ENCODE measurements at places on chromosomes 12 and 14.

DNA sequence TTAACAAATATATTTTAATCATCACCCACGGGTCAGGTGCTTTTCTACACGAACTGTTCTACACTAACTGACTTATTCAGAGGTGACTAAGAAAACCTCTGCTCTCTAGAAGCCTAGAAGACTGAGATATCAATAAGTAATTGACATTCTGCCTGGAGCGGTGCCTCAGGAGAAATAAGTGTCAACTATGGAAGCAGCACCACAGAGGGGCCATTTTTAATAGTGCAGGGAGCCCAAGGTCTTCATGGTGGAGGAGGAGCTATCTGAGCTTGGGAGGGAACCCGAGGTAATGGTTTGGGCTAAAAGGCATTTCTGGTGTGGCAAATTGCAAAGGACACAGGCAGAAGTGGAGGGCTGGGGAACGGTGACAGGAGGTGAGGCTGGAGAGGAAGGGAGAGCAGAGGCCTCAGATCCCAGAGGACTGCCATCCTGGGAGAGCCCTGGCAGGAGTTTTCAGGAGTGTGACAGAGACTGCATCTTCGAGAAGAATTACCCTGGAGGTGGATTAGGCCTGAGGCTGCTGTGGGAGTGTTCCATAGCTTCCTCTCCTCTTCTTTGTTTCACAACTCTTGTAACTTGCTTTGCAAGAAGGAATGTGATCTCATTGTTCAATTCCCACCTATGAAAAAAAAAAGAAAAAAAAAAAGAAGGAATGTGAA is 123.1 kb downstream of the NPAS3 start:
- no peak for DNase-seq

- no peak for DNase-seq
Measured at GRCh38 chr14:67485501-67486095, 2.9 kb downstream of the TMEM229B start.

- no peak for DNase-seq
Measured at GRCh38 chr12:49882248-49882850, 21.4 kb downstream of the FAIM2 start.

DNA sequence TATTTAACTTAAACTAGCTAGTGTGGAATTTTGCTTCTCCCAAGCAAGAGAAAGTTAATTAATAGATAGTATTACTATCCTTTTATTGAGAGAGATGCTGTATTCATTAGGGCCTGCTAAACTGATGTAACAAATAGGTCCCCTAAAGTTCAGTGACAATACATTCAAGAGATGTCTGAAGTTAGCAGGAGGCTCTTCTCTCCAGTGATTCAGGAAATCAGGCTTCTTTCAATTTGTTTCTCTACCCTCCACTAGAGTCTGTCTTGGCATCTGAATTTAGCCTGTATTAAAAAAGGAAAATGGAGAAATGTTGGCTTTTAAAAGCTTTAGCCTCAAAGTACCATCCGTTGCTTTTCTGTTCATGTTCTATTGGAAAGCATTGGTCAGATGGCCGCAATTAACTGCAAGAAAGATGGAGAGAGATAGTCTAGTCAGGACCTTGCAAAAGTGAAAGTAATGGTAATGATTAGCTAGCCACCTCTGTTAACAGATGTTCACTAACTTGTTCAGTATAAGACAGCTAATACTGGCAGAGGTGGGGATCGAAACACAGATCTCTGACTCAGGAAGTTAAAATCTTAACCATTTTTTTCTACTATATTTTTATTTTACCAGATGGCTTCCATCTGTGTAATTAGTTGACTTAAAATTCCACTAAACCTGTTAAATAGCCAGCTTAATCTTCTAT is 786.8 kb downstream of the TMTC2 start:
- no peak for DNase-seq

DNA sequence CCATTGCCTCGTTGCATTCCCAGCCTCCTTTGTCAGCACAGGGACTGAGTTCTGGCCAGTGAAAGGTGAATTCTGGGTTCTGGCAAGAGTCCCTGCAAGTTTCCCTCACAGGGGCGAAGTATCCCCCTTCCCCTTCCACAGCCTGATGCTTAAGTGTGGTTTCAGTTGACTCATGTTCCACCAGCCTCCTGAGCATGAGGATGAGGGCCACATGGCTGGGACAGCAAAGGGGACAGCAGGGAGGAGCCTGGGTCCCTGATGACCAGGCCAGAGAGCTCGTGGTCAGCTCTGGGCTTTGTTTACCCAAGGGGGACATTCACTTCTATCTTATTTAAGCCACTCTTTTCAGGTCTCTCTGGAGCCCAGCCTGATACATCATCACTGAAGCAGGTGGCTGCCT is 36.5 kb downstream of the CACNA2D4 start:
- DNase-seq = no peak

DNA sequence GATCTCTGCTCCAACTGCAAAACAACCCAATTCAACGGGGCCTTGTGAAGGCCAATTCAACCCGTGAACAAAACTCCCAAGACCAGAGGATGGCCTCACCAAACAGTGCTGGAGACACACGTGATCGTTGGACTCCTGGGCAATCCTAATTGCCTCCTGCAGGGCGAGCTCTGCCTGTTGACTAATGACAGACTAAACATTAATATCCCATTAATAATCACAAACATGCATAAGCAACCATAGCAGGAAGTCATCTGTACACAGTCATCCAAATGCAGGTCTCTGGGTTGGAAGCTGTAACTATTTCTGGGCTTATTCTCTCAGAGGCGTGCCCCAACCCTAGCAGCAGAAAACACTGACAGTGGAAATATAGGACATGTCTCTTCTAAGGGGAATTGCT is 21.0 kb downstream of the ANAPC5 start:
- DNase-seq = no peak

- no peak for DNase-seq
Measured at GRCh38 chr14:96145116-96145864, 59.3 kb upstream of the BDKRB2 start.

- peak; percentile 87 for DNase-seq
Measured at GRCh38 chr12:59298296-59298695, 297.5 kb upstream of the SLC16A7 start.
